Stomach (tissue), 19 donors: ENCODE measurements at places on chromosomes 11 and 22.
A peak's percentile ranks its signal among the peaks of the same experiment; 100 is the strongest.

- DNase-seq, result no peak
- no peak overlapping the region for H3K4me3 ChIP-seq
- H3K36me3 ChIP-seq, result no peaks in the 10 kb centered on the region
- peak overlapping the region; percentile 81 for H3K27ac ChIP-seq
Observed at GRCh38 chr11:130478881-130479280, 30.4 kb downstream of the ADAMTS15 start.

- H3K27ac ChIP-seq, result peak overlapping the region; percentile 69
- peaks cover 39% of the 10 kb centered on the region for H3K36me3 ChIP-seq
- no peaks in the 10 kb centered on the region for H3K27me3 ChIP-seq
- peaks cover 11% of the 10 kb centered on the region for H3K4me1 ChIP-seq
- no peak overlapping the region for H3K4me3 ChIP-seq
- peak; percentile 55 for DNase-seq
Observed at GRCh38 chr11:66607126-66607834, 9.2 kb upstream of the RBM14 start.

- peak; percentile 40 for DNase-seq
- no peaks in the 10 kb centered on the region for H3K36me3 ChIP-seq
- no peak overlapping the region for H3K4me3 ChIP-seq
- H3K27me3 ChIP-seq, result no peaks in the 10 kb centered on the region
- no peak overlapping the region for H3K27ac ChIP-seq
- H3K4me1 ChIP-seq, result peaks cover 7% of the 10 kb centered on the region
Observed at GRCh38 chr11:109729761-109730160, 307.8 kb downstream of the C11orf87 start.

- no peak overlapping the region for H3K4me3 ChIP-seq
- no peaks in the 10 kb centered on the region for H3K27me3 ChIP-seq
- no peak for DNase-seq
- peaks cover 3% of the 10 kb centered on the region for H3K4me1 ChIP-seq
- no peak overlapping the region for H3K27ac ChIP-seq
- H3K36me3 ChIP-seq, result no peaks in the 10 kb centered on the region
Observed at GRCh38 chr22:20610243-20610686, 102.9 kb downstream of the MED15 start.

- peaks cover 83% of the 10 kb centered on the region for H3K4me1 ChIP-seq
- H3K36me3 ChIP-seq, result no peaks in the 10 kb centered on the region
- no peak overlapping the region for H3K4me3 ChIP-seq
- H3K27me3 ChIP-seq, result no peaks in the 10 kb centered on the region
Observed at GRCh38 chr11:68194675-68195294, 18.3 kb downstream of the KMT5B start.

DNA sequence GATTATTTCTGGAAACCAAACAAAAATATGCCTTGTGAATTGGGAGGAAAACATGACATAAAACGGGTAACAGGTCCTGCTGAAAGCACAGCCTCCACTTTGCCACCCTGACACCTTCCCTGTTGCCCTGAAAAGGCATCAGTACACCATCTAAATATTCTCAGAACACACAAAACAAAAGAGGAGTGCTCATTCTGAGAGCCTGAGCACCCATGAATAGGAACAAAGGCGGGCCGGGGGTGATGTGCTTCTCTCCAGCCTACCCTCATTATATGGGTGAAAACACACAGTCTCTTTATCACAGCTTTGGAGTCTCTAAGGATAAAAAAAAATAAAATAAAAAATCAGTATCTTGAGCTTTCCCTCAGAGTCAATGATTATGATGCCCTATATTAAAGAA is 19.7 kb downstream of the SCUBE2 start:
- H3K4me3 ChIP-seq, result no peak overlapping the region
- DNase-seq, result no peak
- no peaks in the 10 kb centered on the region for H3K4me1 ChIP-seq
- no peak overlapping the region for H3K27ac ChIP-seq
- H3K36me3 ChIP-seq, result peaks cover 6% of the 10 kb centered on the region
